GM12892 (cell line): ENCODE measurements at places on chromosomes 7 and 10.

DNA sequence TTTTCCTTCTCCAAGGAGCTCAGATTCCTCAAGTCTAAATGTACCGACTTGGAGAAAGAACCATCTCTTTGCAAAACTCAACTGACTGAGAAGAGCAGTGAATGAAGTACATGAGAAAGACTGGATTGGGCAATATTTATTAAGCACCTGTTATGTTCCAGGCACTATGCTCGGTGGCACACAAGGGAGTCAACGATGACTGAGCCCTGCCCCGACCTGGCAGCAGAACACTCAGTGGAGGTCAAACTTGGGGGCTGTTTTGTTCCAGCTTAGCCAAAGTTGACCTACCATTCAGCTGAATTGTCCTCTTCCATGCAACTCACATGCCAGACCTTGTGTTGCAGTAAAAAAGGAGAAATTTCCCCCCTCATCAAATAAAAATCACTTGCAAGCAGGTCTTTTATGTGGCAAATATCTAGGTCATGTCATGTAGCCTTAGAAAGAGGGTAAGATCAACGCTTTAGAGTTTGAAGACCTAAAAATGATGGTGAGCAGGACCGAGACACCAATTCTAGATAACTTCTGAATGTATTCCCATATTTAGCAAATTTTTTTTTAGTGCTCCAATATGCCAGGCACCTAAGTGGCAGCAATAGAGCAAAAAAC is 14.3 kb upstream of the XPNPEP1 start:
- no peak for DNase-seq

- DNase-seq, result no peak
Observed at GRCh38 chr10:46520381-46520780, 36.1 kb downstream of the GPRIN2 start.

DNA sequence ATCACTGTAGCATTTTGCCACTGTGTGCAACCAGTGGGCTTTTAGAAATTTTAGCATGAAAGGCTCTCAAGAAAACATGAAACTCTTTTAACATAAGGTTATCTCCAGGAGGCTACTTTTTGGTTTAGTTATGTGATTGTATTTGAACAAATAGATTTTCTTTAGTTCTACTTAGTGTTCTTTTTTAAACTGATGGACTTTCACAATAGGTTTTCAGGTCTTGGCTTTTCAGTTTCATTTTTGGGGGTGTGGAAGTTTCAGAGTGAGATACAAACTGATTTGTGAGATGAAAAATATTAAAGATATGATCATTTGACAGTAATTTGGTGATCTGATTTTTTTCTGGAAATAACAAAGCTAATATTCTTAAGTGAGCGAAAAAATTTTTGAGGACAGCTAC is 344.1 kb downstream of the PHF14 start:
- no peak for DNase-seq

GRCh38 chr10:43029043-43029442 is 47.8 kb upstream of the RET start:
- no peak for DNase-seq

DNA sequence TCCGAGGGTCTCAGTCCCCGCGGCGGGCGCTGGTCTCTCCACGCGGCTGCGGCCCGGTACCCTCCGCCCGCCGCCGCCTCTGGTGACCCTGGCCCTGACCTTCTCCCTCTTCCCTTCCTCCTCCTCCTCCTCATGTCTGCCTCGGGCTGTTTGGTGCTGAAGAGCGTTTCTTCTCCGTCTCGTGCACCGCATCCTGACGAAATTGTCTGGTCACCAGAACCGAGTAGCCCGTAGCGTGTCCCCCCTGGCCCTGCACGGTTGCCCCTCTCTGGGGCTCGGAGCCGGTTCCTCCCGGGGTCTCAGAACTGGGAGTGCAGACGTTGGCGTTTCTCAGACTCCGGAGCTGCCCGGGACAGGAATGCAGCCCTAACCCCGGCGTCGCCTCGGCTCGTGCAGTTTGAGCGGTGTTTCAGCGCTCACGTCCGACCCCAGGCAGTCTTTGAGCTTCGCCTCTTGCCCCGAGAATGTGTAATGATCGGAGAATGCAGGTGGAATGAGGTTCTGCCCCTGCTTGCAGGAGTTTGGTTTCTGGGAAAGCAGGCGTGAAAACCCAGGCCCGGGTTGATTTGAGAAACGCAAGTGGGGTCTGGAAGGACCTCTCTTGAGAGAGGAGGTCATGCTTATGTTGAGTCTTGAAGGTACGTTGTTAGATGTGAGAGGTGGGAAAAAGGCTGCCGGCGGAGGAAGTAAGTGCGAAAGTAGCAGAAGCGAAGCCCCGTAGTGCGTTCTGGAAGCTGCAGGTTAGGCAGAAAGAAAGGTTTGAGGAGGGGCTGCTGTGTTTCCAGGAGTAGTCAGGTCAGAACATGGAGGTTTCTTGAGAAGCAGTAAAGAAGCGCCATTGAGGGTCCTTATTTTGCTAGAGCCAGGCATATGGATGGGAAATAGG is 743 bp downstream of the RBM17 start:
- no peak for DNase-seq

- DNase-seq, result no peak
Observed at GRCh38 chr10:14705548-14706230, 69.0 kb downstream of the FAM107B start.

DNA sequence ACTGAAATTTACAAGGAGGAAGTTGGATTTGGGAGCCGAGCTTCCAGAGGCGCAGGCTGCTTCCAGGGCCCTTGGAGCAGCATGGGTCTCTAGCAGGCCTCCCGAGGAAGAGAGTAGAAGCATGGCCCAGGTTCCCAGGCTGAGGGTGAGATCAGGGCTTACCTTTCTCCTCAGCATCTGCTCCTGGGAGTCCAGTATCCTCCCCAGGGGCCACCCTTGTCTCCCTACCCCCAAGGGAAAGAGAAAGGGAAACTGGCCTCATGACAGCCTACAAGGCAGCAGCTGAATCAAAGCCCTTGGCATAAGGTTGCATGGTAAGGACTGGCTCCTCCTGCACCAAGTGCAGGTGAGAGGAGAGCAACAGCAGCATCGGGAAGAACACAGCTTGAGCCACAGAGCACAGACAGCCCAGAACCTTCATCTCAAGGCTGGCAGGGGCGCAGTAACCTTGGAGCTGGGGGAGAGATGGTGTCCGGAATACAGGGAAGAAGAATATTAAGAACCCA is 114.5 kb downstream of the MARCHF5 start:
- DNase-seq, result no peak

- no peak for DNase-seq
Observed at GRCh38 chr7:66421830-66422475, 206.7 kb upstream of the KCTD7 start.

- no peak for DNase-seq
Observed at GRCh38 chr10:4541292-4541691, 284.7 kb upstream of the AKR1E2 start.

DNA sequence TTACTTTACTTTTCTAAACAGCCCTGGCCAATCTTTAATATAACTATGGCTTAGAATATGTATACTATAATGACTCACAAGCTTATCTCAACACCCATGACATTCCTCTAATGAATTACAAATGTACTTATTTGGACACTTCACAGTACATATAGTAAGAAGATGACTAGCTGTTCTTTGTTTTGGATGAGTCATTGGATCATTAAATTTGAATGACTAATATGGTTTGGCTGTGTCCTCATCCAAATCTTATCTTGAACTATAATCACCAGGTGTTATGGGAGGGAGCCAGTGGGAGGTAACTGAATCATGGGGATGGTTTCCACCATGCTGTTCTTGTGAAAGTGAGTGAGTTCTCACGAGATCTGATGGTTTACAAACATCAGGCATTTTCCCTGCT is 807.5 kb upstream of the SORCS1 start:
- DNase-seq, result no peak
